ENCODE measurements at places on chromosomes 6 and 20. TPM values are rescaled to one million over a fixed set of nuclear protein-coding genes. Genes with fewer than 3 reads are reported as not detected.
A peak's percentile ranks its signal among the peaks of the same experiment; 100 is the strongest.

GRCh38 chr20:47857569-47858464, 72.5 kb upstream of the SULF2 start:
- DNase-seq: no peak

DNA sequence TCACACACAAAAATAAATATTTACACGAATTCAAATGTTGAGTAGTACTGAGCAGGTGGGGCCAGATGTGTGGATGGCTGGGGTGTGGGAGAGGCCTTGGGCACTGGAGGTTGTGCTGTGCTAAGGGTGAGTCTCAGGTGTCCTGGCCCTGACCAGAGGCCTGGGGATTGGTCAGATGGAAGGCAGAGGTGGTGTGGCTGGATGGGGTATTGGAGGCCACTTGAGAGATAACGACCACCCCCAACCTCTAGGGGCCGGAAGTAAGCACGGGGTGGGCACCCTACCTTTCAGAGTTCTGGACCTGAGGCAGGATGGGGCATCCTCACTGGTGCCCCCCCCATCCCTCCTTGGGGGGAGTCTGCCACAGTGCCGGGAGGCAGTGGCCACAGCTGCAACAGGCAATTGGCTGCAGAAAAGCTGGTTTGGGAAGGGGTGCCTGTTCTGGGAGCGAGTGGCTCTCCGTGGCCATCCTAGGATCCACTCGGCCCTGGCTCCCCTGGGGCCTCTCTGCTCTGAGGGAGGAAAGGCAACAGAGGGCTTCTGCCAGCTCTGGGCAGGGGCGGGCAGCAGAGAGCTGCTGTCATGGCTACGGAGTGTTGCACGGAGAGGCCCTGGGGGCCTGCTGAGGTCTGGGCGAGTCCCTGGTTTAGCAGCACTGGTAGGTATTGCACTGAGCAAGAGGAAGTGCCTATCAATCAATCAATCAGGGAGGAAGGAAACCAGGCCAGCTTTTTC, 87.6 kb downstream of the ASXL1 start:
- DNase-seq: no peak

DNA sequence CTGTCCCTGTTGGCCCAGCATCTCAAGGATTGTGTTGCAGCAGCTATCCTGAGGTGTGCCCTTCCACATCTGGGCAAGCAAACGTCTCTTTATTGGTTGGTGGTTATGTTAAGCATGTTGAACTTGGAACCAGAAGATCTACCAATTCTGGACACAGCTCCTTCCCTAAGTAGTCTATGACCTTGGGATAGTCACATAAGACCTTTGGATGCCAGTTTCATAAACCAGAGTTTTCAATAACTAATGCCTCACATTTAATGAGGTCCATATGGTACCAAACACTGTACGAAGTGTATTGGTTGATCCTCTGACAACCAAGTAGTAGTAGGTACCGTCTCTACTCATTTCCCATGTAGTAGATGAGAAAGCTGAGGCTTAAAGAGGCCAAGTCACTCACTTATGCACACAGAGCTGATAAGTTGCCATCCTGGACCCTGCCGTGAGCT, 3.7 kb downstream of the CYP24A1 start:
- no peak for DNase-seq

DNA sequence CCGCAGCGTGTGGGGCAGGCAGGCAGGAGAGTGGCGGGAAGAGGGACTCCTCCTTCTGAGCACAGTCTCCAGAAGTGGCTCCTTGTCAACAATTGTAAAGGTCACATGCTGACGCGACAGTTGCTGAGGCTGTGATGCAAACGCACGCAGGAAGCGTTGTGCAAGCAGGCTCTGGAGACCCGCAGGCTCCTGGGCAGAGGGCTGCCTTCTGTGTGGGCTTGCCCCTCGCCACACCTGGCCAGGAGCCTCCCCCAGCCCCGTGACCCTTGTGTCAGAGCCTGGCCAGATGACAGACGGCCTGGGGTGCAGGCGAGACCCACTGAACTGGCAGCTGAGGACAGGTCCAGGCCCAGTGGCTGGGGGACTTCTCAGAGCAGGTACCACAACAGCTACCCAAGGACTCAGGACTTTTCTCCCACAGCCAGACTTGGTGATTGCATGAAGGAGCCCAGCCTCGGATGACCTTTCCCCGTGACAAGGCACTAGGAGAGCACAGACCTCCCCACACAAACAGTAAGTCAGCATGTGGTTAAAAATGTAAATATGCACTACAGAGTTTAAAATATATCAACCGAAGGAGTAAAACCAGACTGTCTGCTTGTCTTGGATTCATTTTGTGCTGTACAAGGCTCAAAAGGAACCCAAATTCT, 222.1 kb upstream of the RREB1 start:
- DNase-seq: no peak

Gene MOXD1
- total RNA-seq: under 0.01 TPM

DNA sequence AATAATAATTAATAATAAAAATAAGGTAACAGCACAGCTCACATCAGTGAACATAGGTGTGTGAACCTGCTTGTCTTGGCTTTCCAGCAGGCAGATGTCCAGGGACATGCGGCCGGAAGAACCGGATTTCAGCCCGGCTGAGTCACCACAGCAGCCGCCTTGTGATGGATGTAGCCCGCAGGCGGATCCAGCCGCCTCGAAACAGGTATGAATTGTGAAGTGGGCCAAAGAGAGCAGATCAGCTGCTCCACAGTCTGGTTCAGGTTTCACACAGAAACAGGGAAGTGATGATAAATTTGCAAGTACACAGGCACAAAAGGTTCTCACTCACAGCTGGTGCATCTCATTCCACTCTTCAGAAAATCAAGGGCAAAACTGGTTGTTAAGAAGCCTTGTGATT, 55.1 kb downstream of the ID4 start:
- no peak for DNase-seq

Gene MUC21
- total RNA-seq: not detected

- DNase-seq: no peak
These were observed 536.0 kb downstream of the BCKDHB start for GRCh38 chr6:80642452-80642851.

Gene RHAG
- total RNA-seq: not detected

GRCh38 chr20:57481281-57481711, 43.6 kb downstream of the CTCFL start:
- no peak for DNase-seq

Gene SLC17A2
- not detected for total RNA-seq

Gene LY6G6C
- total RNA-seq: not detected

GRCh38 chr20:18166950-18167349, 29.3 kb downstream of the KAT14 start:
- DNase-seq: no peak

Gene MATN4
- total RNA-seq: under 0.01 TPM

DNA sequence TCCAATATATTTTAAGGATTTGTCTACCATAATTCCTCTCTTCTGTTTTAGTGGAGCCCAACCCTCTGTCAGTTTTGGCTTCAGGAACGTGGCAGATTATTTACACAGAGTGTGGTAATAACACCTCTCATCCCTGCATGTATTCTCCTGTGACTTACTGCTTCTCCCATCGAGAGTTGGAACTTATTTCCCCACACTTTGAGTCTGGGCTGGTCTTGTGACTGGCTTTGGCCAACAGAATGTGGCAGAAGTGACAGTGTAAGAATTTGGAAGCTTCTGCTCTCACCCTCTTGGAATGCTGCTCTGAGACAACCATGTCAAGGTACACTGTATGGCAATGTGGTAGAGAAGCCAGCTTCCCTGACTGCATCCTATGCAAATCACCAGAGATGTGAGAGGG, 407.7 kb downstream of the EPM2A start:
- DNase-seq: no peak

GRCh38 chr20:44006126-44006525, 91.5 kb downstream of the TOX2 start:
- no peak for DNase-seq

GRCh38 chr6:168165891-168166290, 86.9 kb upstream of the FRMD1 start:
- no peak for DNase-seq

DNA sequence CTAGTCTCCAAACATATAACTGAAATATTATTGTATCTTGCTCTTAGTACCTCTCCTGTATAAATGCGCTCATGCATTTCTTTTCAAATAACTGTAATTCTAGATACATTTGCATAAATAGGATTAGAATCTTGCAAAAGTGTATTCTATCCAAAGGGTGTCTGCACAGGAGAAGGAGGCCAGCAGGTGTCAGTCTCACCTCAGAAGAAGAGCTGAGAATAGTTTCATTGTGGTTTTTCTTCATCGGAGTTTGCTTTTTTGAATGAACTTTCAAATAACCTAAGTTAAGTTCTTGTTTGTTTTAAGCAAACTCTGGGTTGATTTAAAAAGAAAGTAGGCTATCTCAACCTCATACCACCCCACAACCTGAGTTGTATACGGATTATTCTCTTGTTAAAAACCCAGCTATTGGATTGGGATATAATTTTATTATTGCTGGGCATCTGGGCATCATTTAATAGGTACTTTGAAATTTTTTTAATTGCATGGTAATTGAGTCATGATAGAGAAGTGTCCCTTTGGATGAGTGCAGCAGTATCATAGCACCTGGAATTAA, 125.0 kb upstream of the MLIP start:
- peak; percentile 72 for DNase-seq

DNA sequence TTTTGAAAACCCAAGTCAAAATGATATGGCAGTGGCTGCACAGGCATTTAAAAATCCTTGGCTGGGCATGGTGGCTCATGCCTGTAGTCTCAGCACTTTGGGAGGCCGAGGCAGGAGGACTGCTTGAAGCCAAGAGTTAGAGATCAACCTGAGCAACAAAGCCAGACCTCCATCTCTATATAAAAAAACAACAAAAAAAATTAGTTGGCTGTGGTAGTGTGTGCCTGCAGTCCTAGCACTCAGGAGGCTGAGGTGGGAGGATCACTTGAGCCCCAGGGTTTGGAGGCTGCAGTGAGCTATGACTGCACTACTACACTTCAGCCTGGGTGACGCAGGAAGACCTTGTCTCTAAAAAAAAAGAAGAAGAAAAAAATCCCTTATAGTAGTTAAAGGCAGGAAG, 142.9 kb downstream of the MYB start:
- no peak for DNase-seq

- DNase-seq: peak; percentile 62
These were observed at the start of gene PREX1 for GRCh38 chr20:48827855-48828733. Gene PREX1 (minus strand): TSS chr20:48827999. CDS start chr20:48827860, 139 bp downstream.

Gene CCR6
- not detected for total RNA-seq

Gene DZANK1
- total RNA-seq: 0.38 TPM

DNA sequence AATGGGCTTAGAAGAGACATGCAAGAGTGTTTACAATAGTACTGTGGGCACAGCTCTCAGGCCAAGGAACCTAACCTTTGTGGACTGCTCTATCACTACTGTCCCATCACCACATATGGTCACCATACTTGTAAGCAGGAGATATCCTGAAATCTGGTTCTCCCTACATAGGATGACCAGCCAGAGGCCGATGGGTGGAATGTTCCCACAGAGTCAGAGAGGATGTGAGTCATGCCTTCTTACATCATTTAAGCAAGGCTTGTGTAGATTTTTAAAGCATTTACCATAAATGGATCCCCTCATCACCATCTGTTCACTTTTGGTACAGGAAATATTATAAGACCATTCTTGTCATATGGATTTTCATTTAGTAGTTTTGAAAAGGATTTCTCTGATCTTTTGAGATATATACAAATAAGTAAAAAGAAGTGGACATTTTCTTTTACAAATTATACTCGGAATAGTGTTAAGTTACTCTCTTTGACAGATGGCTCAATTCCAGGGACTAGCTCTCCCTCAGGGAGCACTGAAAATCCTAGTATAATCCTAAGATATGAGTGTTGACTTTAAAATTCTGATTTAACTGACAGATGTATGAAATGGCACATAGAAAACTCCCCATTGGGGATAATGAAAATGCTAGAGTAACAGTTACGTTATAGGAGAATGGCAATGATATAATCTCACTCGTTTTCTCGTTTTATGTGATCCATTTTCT, 6.6 kb downstream of the HTR1B start:
- peak; percentile 81 for DNase-seq

Measured in dermis microvascular lymphatic vessel endothelial cell (primary cell).